ENCODE measurements at places on chromosomes 3 and 15. TPM values are rescaled to one million over a fixed set of nuclear protein-coding genes. Genes with fewer than 3 reads are reported as not detected.

The TRPM1 gene
- total RNA-seq, result under 0.01 TPM

The CGNL1 gene
- under 0.01 TPM for total RNA-seq

The MESP2 gene
- 1.1 TPM for total RNA-seq

The GABRR3 gene
- total RNA-seq, result not detected

The NAA80 gene
- 15.8 TPM for total RNA-seq

The DUOX1 gene
- total RNA-seq, result under 0.01 TPM

The GOLGA8R gene
- total RNA-seq, result 1.2 TPM

The EBLN2 gene
- 6.6 TPM for total RNA-seq

The TM4SF18 gene
- total RNA-seq, result 0.39 TPM

The KLHL40 gene
- total RNA-seq, result not detected

The TAGLN3 gene
- total RNA-seq, result not detected

All from subcutaneous preadipocyte (primary cell).